ENCODE measurements at places on chromosomes 4 and X. TPM values are rescaled to one million over a fixed set of nuclear protein-coding genes. Genes with fewer than 3 reads are reported as not detected.

DNA sequence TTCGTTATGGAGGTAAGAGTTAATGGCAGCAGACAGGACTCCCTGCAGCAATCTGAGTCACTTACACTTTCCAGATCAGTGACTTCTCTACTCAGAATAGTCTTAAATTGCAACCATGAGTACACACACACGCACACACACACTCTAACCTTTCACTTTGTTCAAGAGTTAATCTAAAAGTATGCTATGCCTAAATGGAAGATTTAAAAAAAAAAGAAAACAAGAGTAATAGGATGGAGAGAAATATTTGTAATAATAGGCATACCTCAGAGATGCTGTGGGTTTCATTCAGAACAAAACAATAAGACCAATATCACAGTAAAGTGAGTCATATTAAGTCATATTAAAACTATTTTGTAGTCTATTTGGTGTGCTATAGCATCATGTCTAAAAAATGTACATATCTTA, 969.1 kb upstream of the PCDH10 start:
- no peak for ATAC-seq

AFP gene
- total RNA-seq: not detected

GRCh38 chrX:74613370-74614092, 893 bp downstream of the RLIM start:
- no peak for ATAC-seq

DNA sequence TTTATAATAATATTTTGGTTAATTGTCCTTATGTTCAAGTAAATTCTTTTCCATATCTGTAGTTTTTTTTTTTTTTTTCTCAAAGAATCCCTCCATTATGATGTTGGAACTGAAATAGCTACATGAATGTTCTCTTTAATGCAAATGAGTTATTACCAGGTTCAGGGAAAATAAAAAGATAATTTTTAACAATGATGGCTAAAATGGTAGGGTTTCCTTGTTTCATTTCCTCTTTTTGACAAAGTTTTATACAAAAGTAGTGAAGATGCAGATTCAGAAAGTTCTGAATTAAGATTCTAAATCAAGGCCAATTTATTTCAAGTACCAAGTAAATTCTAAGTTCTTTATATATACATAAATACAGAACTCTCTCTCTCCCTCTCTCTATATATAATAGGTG, 779.0 kb upstream of the INTU start:
- no peak for ATAC-seq

F11 gene
- not detected for total RNA-seq

TRIM75 gene
- total RNA-seq: not detected

- ATAC-seq: no peak
These were observed 191.4 kb upstream of the MAB21L2 start for GRCh38 chr4:150390531-150390910.
